ENCODE measurements at places on chromosomes 2 and 18.

GRCh38 chr2:239780236-239780994, 244.7 kb downstream of the NDUFA10 start:
- DNase-seq, result no peak

GRCh38 chr2:200122683-200123082, 167.3 kb downstream of the MAIP1 start:
- DNase-seq, result no peak

- DNase-seq, result peak; percentile 13
Observed at GRCh38 chr2:190791347-190791975, 89.2 kb upstream of the GLS start.

- no peak for DNase-seq
Observed at GRCh38 chr2:117850461-117850860, 36.0 kb downstream of the DDX18 start.

DNA sequence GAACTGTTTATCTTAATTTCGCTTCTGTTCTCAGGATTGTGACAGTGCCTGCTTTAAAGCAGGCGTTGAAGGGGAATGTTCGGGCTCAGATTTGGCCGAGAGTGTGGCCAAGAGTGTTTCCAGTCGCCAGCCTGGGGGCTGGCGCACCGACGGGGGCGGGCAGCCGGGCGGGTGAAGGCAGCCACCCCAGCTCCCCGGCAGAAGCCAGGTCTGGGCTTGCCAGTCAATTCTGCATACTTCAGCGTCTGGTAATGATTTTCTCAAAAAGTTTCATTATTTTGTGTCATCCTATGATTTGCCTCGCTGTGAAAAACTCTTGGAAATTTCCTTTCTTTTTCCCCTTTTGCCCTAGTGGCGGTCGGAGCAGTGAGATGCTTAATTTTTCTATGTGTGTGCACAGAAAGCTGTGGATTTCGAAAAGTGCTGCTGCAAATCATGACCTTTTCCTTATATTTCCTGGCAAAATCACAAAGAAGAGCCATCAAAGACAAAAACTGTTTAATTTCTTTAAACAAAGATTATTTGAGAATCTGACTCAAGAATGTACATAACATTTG, 856 bp downstream of the FAM228A start:
- DNase-seq, result no peak

GRCh38 chr18:49725809-49726674, 87.3 kb downstream of the ACAA2 start:
- no peak for DNase-seq

GRCh38 chr18:56889621-56890020, 238.5 kb downstream of the WDR7 start:
- DNase-seq, result no peak

DNA sequence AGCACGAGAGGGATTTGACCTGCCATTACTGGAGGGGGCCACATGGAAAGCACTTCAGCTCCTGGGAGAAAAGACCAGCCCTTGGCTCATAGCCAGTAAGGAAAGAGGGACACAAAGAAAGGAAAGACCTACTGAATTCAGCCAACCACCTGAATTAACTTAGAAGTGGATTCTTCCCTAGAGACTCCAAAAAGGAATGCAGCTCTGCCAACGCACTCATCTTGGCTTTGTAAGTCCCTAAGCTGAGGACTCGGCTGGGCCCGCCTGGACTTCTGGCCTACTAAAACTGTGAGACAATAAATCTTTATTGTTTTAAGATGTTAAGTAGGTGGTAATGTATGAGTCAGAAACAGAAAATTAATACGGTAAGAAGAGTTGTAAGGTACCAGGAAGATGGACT, 11.5 kb downstream of the ATF2 start:
- DNase-seq, result no peak

DNA sequence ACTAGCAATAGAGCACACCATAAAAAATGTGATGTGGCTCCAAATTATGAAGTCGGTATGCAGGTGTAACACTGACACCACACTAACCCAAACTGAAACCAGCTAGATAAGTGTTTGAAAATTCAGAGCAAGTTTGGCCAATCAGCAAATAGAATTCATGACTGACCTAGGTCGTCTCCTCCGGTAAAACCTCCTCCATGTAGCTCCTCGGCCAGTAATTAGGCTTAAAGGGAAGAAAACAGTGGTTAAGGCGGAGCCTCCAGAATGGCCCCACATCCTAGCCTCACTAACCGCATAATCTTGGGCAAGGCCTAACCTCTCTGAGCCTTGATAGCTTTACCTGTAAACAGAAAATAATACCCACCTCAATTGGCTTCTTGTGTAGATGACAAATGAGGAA, 30.1 kb downstream of the C1D start:
- DNase-seq, result no peak

DNA sequence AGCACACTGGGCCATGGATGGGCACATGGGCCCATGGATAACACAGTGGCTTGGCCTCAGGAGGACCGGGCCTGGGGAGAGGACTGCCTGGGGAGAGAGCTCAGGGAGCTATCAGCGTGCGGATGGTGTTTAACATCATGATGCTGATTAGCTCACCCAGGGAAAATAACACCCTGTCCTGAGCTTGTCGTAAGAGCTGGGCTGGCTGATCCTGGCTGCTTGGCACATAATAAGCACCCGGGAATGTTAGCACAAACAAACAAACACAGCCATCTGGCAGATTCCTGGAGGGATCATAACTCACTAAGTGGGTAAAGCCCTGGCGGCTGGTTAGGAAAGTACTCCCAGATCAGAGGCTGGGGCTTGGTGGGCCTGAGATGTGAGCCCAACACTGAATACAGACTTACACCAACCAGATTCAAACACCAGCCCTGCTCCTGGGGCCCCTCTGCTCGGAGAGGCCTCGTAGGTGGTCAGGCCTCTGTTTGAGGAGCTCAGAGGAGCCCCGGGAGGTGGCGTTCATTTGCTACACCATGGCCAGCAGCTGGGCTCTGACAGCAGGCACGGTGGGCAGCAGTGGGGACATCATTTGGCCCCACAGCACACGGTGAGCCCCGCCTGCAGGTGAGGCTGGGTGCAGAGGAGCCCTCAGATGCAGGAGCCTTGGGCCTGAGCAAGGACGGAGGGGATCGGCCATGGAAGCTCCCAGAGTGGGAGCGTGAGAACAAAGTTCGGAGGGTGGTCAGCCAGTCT, 193.4 kb upstream of the HDAC4 start:
- peak; percentile 25 for DNase-seq

- DNase-seq, result no peak
Observed at GRCh38 chr2:150168595-150169236, 318.8 kb downstream of the RND3 start.

DNA sequence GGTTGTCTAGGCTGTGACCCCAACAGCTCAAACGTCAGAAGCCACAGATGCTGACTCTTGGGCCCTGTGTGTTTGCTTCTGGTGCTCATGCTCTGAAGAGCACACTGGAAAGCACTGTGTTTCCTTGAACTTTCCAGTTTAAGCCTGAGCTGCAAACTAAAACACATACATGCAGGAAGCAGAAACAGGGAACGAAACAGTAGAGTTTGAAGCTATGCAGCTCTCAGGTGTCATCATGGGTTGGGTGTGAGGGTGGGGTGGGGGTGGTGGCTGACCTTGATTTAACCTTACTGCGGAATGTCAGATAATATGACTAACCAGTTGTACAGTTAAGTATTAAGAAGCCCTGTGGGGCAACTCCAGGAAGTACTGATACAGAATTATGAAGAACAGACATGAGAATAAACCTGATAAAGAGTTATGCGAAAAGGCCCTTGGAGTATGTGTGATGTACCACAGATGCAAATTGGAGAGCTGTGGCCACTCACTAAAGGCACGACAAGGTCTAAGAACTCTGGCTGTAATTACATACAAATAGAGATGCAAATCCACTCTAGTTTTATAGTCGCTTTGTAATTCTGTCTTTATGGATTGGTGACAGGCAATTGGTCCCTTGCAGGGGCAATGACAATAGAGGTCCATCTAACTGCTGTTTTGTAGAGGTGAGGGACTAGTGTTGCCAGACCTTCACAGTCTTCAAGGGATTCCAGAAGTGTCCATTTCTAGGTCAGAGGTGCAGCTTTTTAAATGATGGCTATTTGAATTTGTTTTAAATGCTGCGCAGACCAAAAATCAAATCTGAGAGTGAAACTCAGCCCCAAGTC, 273.1 kb downstream of the NAPG start:
- DNase-seq, result no peak

GRCh38 chr2:102667072-102667471, 47.7 kb downstream of the SLC9A2 start:
- DNase-seq, result no peak

All from NCI-H2081 (cell line).